ENCODE measurements at places on chromosomes 12 and 14. TPM values are rescaled to one million over a fixed set of nuclear protein-coding genes. Genes with fewer than 3 reads are reported as not detected.
A peak's percentile ranks its signal among the peaks of the same experiment; 100 is the strongest.

- DNase-seq: no peak
Measured at GRCh38 chr12:122081697-122082221, 3.2 kb downstream of the MLXIP start.

GRCh38 chr14:32004300-32004699 is 72.8 kb upstream of the ARHGAP5 start:
- DNase-seq: no peak

DNA sequence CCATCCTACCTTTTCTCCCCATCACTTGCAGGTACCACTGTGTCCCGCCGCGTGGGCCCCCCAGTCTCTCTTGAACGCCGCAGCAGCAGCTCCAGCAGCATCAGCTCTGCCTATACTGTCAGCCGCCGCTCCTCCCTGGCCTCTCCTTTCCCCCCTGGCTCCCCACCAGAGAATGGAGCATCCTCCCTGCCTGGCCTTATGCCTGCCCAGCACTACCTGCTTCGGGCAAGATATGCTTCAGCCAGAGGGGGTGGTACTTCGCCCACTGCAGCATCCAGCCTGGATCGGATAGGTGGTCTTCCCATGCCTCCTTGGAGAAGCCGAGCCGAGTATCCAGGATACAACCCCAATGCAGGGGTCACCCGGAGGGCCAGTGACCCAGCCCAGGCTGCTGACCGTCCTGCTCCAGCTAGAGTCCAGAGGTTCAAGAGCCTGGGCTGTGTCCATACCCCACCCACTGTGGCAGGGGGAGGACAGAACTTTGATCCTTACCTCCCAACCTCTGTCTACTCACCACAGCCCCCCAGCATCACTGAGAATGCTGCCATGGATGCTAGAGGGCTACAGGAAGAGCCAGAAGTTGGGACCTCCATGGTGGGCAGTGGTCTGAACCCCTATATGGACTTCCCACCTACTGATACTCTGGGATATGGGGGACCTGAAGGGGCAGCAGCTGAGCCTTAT is 9.2 kb downstream of the ARHGAP9 start:
- no peak for DNase-seq

DNA sequence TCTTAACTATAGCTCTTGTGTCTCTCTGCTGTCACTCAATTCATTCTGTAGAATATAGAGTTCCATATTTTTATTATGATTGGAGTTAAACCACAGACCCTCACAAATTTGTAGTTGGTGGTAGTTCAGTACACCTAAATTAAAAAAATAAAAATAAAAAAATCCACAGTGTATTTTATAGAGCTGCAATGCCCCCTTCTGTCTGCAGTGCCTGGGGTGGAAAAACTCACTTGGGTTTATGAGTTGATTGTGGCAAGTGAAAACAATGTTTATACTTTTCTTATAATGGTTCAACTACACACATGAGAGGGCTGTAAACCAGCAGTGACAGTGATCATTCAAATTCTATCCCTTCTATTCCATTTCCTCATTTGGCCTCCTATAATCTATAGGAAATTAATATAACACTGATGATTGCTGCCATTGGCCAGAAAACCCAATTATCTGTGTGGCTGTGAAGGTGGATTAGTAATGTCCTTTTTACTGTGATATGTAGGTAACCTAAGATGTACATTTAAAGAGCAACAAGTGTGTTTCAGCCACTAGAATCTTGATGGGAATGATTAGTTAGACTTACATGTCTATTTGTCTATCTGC is 166.9 kb upstream of the LRIG3 start:
- DNase-seq: no peak

DNA sequence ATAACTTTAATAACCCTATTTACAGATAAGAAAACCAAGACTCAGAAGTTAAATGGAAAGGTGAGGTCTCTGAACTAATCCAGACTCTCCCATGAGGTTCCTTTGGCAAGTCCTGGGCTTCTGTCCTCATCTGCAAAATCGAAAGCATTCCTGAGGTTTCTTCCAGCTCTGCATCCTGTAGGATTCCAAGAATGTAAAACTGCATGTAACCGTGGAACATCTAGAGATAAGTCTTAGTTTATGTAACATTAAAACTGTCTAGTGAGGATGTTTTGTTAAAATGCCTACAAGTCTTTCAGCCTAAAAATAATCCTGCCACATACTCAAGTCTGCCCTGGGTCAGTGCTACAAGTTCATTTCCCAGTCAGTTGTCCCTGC is 7.3 kb upstream of the ITFG2 start:
- DNase-seq: no peak

GRCh38 chr12:32010631-32011336 is 51.6 kb downstream of the RESF1 start:
- no peak for DNase-seq

DNA sequence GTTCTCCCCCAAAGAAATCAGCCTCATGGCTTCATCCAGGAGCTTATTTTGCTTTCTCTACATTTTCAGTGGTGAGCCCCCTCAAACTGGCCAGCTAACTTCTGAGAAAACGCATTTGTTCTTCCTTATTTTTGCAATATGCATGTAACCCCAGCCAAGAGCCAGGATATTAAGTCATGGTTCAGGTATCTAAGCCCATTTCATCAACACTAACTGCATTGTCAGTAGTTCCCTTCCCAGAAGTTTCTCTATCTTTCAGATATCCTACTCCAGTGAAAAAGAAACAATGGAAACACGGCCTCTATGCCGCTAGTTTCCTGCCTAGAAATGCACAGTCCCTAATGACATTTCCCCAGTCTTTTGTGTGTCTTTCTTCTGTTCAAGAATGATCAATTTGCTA is 102.8 kb upstream of the RASSF8 start:
- no peak for DNase-seq

DNA sequence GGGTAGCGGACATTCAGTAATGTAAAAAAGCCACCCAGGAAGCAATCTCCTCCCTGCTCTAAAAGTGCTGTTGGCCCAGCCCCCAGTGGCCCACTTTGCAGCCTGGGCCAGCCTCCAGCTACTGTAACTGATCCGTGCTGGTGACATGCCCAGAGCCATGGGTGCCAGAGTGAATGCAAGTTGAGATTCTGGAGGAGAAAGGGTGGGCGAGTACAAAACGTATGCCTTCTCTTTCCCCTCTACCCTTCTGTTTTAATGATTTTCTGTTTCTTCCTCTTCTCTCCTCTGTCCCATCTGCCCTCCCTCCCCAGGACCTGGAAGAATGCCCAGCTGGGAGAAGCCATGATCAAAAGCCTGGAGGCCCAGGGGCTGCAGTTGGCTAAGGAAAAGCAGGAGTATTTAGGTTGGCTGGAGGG is 16.9 kb downstream of the PLEKHD1 start:
- DNase-seq: no peak

DNA sequence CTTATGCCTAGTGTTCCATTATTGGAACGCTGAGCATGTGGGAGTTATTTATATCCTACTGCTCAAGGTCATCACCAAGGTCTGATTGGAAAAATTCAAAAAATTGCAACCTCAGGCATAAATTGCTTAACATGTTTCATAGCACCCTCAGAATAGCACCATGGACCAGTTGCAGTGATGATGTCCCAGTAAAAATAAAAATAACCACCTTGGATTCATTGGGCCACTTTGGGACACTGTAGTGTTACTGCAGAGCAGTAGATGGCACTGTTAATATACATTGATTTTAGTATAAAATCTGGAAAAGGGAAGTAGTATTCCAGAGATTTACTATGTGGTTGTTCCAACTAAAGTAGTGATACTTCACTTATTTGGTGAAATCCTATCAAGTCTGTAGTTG is 31.0 kb upstream of the PTCSC3 start:
- no peak for DNase-seq

GRCh38 chr14:35375558-35376025 is 29.0 kb downstream of the NFKBIA start:
- DNase-seq: no peak

DNA sequence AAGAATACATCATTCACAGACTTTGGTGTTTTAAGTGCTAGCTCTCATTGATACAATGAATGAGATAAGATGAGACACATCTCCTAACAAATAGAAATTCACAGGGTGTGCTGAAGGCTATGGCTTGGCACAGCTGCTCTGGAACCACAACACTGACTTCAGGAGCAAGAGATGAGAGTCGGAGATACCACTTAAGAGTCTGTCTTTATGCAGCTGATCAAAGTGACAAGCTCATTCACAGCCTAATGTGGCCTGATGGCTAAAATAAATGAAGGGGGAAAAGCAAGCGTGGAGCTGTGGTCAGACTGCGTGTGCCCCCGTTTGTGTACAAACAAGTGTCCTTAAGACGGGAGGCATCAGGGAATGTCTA is 29.7 kb upstream of the FAM181A start:
- DNase-seq: no peak

DNA sequence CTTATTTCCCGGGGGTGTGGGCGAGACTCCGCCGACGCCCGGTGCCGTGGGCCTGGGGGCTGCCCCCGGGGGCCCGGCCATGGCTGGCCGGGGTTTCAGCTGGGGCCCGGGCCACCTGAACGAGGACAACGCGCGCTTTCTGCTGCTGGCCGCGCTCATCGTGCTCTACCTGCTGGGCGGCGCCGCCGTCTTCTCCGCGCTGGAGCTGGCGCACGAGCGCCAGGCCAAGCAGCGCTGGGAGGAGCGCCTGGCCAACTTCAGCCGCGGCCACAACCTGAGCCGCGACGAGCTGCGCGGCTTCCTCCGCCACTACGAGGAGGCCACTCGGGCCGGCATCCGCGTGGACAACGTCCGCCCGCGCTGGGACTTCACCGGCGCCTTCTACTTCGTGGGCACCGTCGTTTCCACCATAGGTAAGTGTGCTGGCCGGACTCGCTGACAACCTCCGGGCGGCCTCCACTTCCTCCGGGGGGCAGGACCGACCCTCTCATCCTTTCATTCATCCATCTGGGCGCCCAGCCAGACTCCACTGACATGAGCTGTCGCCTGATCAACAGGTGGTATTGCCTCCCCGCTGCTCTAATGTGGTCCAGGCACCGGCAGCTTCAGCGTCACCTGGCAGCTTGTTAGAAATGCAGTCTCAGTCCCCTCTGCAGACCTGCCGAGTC is 467 bp downstream of the KCNK13 start:
- peak; percentile 46 for DNase-seq

DNA sequence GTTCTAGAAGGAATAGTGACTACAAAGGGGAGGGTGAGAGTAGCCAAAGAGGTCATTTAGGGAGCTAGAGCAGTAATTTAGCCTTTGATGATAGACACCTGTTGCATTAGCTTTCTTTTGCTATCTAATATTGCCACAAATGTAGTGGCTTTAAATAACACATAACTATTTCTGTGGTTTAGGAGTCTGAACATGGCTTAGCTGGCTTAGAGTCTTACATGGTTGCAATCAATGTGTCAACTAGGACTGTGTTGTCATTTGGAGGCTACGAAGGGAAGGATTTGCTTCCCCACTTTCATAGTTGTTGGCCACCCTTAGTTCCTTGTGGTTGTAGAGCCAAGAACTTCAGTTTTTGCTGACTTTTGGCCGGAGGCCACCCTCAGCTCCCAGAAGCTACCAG is 99.9 kb downstream of the C12orf50 start:
- no peak for DNase-seq

GRCh38 chr14:89787525-89787924 is 167.0 kb downstream of the EFCAB11 start:
- DNase-seq: no peak

DNA sequence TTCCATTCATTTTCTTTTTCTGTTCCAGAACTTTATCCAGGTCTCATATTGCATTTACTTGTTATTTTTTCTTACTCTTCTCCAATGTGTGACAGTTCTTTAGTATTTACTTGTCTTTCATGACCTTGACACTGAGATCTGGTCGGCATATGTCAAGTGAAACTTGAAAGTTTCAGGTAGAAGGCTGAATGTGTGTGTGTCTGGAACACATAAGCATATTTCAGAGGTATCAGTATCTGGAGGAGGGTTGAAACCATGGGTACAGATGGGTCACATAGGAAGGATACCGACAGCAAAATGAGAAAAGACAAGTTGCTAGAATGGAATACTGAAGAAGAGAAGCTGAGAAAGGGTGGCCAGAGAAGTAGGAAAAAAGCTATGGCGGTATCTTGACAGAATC is 22.5 kb upstream of the PTGDR start:
- no peak for DNase-seq

- no peak for DNase-seq
Measured at GRCh38 chr14:92626041-92626440, 112.5 kb downstream of the RIN3 start.

GRCh38 chr12:68203460-68203875 is 22.1 kb downstream of the IL26 start:
- no peak for DNase-seq

DNA sequence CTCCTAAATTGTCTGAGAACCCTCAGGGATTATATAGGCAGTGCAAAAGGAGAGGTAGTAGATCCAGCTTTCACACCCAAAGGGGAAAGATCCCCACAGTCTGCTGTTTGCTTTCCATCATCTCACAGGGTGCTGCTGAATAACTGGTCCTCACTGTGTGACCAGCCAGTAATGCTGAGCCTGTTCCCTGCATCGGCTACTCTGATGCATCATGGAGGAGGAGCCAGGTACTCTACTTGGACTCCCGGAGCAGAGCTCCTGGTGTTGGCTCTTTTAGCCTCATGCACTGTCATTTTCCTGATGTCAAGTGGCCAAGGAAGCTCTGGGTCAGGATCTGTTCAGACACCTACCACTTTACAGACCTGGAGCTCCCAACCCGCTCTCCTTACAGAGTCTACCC is 127.4 kb upstream of the ATF1 start:
- peak; percentile 47 for DNase-seq

TROAP gene
- 75.3 TPM for total RNA-seq
